Stimulated activated CD4-positive, alpha-beta T cell treated with anti-CD3 and anti-CD28 coated beads, Interleukin-1b, Interleukin-23, amount 100 ng/mL, for 1 hour (primary cell): ENCODE measurements at places on chromosomes 3 and 15.

DNA sequence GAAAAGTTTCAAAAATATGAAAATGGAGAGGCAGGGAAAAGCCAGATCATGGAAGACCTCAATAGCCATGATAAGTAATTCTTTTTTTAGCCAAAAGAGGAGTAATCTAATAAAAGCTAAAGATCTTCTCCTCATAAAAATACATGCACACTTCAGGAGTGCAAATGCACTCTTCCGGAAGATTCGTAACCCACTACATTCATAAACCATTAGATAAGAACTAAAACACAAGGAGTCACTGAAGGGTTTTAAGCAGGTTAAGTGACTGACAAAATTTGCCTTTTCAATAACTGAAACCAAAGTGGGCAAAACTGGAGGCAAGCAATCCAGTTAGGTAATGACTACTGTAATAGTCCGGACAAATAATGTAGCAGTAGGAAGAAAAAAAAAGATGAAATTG, 46.0 kb downstream of the UBE3A start:
- no peak for DNase-seq

GRCh38 chr3:104887069-104887468, 479.6 kb upstream of the ALCAM start:
- DNase-seq, result no peak

DNA sequence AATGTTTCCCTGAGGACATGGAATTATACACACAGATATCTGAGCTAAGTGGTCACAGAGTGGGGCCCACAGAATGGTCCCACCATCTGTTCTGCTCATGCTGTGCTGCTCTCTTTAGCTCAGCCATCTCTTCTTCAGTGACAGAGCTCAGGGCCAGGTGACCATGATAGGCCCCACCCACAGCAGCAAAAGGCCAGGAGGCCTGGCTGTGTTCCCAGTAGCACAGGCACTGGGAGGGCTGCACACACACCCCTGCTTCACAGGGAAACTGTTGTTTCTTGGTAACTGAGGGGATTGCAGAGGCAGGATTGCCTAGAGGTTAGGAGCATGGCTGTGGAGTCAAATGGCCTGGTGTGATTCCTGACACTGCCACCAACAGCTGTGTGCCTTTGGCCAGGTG, 4.8 kb upstream of the FBXW12 start:
- no peak for DNase-seq

DNA sequence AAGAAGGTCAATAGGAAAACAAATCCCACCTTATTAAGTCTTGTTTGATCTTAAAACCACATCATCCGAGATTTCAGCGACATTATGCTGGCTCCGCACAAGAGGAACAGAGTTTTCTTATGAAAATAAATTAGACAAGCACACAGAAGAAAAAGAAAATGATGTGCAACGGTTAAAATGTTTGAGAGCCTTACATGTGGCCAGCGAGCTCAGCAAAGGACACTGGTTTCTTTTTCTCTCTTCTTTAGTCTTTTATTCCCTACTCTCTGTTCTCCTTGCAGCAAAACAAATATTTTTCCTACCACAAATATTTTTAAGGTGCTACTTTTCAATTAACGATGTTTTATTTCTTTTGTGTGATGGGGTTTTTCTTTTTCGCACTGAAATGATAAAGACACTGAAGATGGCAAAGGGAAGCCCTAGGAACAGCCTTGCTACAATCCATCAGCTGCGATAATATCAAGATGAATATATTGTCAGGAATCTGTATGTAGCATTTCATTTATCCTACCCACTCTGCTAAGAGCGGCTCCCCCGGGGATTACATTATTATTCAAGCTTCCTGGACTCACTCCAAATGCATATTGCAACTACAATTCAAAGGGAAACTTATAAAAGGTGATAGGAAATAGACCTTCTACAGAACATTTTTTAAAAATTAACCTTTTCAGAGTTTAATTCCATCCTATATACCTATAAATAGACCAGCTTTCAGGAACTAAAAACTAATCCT, 72.9 kb downstream of the ANXA2 start:
- no peak for DNase-seq

GRCh38 chr3:103059432-103059831, 624.6 kb downstream of the ZPLD1 start:
- DNase-seq, result no peak

DNA sequence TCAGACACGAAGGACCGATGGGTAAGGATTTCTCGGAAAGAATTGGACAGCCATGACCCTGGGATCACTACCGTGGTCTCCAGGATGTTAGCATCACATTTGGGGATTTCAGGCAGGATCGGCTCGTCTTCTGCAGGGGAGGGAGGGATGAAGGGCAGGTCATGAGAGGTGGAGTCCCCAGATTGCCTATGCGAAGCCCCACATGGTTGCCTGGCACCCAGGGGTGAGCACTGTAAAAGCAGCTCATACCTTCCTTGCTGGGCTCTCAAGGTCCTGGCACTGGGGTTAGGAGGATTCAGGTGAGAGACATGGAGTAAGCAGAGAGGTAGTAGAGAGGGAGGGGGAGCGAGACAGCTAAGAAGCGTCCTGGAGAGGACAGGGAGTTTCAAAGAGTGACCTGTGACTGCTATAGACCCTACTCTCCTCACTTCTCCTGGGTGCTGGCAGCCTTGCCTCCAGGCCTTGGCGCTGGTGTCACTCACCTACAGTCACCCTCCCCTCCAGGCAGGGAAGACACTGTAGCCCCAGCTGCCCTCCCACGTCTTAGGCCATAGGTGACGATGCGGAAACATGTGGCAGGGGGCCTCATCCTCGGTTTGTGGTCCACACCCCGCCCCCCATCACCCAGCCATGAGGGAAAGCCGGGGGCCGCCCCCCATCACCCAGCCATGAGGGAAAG, 15.0 kb upstream of the EHD4 start:
- DNase-seq, result no peak

- no peak for DNase-seq
Measured at GRCh38 chr3:71504250-71505036, 79.1 kb downstream of the FOXP1 start.

DNA sequence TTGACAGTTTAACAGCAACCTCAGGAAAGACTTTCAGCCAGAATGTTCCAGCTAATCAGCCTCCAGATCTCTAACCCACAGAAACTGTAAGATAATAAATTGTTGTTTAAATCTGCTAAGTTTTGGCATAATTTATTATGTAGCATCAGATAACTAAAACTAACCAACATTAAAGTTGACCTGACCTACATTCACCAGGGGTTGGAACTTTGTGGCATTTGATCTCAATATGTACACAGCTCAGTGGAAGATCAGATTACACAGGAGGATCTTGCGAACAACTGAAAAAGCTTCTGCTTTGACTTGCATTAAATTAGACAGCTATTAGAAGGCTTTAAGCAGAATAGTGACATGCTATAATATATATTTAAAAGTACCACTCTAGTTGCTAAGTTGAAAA, 91.4 kb upstream of the POU1F1 start:
- no peak for DNase-seq

GRCh38 chr15:29773816-29774215, 48.5 kb downstream of the TJP1 start:
- DNase-seq, result no peak

DNA sequence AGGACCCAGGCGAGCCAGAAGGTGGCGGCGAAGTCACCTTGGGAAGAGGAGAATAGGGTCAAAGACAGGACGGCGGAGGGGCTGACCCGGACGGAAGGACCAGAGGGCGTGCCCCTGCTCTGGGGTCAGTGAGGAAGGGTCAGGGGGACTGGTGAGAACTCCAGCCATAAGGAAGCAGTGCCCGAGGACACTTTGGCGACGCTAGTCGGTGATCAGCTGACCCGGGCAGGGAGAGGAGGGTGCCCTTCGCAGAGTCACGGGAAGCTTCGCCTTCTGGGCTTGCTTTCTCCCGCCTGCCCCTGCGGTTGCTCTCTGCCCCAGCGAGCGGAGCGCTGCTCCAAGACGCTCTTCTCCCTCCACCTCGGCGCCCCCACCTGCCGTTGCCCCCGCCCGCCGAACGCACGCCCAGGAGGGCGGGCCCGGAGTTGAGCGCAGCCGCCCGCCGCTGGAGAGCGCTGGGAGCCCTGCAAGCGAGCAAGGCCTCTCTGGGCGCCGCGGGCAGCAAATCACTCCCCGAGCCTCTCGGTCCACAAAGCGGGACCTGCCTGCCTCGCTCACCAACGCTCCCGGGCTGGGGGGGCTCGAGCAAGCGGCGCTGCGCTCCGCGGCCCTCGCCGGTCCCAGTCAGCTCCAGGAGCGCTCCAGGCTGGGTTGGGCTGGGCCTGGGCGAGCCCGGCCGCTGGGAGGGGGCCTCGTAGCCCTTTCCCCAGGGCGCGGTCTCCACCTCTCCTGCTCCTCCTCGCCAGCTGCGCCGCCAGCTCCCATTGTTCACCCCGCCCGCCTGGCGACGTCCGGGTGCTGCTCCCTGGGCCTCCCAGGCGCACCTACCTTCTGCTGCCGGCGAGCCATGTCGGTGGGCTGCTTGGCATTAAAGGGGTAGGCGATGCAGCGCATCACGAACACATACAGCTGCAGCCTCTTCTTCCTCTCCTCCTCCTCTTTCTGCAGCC, 1.2 kb downstream of the CADPS start:
- DNase-seq, result no peak

DNA sequence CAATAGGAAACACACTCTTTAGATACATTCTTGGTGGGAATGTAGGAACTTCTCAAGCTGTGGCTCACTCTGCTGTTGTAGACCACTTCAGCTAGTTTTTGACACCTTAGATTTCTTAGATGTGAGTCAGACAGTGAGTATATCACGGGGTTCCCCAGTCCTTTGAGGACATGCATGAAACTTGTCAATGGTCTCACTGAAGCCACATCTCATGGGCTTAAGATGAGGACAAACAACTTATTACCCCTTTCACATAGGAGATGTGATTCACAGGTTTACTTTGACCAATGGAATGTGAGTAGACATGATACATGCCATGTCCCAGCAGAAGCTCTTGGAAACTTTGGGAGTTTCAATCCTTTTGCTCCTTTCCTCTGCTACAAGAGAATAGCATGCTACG, 325.5 kb downstream of the CHST2 start:
- DNase-seq, result no peak

DNA sequence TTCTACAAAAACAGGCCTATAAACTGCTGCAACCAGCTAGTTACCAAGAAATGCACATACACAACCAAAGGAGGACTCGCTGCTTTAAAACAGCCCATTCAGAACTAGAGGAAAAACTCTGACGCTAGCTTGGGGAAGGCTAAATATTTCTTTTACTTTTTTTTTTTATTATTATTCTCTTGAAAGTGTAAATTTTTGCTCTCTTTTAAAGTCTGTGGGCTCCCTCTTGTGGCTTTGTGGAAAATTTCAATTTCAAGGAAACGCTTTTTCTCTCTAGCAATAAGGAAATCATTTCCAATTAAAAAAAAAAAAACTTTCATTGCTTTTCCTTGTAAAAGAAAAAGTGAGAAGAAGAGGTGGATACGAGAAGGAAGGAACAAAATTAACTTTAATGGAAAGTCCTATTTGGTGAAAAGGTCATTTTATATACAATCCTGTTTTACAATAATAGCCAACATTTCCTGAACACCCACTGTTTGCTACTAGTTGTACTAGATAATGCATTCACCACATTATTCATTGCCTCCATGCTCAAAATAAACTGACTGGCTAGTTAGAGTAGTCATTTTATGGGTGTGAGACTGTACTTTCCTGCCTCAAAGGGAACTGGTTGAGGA, 51.2 kb upstream of the SAMMSON start:
- no peak for DNase-seq

DNA sequence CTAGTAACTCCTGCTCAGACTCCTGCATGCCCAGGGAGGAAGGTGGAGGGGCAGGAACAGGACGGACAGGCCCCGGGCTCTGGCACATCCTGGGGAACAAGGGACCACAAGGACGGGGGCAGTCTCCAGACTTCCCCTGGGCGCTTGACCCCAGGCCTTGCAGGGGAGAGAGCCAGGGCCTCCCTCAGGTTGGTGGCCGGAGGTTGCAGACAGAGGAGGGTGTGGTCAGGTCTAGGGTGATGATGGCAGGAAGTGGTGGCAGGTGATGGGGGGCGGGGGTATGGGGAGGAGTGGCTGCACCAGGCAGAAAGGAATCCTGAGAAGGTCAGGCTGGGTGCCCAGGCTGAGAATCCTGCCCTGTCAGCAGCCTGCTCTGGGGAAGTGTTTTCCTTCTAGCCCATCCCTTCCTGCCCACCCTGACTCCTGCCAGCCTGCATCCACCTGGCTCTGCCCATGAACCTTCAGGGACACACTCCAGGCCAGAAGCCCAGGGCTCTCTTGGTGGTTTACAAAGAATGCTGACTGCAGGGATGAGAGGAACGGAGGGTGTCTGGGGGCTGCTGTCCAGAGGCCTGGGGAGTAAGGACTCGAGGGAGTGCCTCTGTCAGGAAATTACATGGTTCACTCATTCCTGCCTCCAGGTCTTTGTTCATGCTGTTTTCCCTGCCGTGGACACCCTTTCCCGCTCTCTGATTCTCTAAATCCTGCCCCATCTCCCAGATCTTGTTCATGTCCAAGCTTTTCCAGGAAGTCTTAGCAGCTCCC, 15.8 kb downstream of the LOXL1 start:
- DNase-seq, result no peak

DNA sequence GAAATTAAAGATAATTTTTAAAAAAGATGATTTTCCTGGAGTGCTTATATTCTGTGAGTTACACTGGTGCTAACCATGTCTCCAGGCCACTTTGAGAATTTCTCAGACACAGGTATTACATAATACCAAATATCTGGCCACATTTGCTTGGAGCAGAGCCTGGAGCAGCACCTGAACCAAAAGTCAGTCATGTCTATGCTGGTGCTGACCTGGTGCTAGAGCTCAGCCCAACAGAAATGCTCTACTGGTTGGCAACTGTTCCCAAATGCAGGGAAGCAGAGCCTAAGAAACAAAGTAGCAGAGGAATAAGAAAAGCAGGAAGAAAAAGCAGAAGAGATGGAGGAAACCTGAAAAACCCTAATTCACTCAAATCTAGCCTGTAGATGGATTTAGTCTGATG, 135.7 kb upstream of the SLC7A14 start:
- no peak for DNase-seq

- DNase-seq, result no peak
Measured at GRCh38 chr3:120449251-120449650, 1.5 kb downstream of the FSTL1 start.

GRCh38 chr3:111785034-111785433, 74.0 kb upstream of the PHLDB2 start:
- no peak for DNase-seq

DNA sequence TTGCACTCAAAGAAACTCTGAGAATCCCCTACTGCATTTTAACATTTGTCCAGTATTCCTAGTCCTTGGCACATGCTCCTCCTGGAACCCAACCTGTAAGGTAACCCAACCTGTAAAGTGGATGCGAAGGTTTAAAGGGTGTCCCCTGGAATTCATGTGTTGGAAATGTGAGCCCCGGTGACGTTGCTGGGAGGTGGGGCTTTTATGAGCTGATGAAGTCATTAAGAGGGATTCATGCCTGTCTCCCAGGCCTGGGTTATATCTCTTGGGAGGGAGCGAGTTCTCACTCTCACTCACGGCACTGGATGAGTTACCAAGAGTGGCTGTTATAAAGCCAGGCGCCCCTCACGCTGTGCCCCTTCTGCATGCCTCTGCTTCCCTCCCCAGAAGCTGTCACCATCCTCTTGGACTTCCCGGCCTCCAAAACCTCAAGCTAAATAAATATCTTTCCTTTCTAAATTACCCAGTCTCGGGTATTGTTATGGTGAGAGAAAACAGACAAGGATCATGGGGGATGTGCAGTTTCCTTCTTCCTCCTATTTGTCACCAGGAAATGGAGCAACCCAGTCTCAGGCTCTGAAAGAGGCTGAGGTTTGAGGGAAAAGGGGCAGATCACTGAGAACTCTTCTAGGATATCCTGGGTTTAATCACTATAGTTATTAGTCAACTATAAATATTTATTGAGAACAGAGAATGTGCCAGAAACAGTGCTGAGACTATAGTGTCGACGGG, 7.6 kb downstream of the XXYLT1 start:
- DNase-seq, result no peak

GRCh38 chr3:63998852-63999754, 24.2 kb downstream of the PSMD6 start:
- no peak for DNase-seq
